ENCODE measurements at places on chromosomes 2 and 18.

- no peak for DNase-seq
Measured at GRCh38 chr2:74831693-74832530, 2.0 kb upstream of the HK2 start.

DNA sequence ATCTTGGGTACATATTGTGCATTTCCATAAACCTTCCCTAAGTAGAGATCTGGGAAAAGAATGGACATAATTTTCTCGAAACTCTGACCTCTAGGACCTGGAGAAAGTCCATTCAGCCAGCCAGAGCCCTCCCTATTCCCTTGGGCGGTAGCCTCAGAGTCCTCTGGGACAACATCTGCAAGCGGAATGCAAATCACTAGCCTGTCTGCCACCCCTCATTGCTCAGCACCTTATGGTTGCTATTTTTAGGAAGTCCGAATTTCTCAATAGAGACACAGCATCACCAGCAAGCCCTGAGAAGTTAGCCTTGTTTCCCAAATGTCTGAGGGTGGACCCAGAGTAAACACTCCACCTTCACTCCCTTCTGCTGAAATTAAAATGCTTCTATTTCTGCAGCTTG, 17.6 kb upstream of the CD28 start:
- no peak for DNase-seq

GRCh38 chr18:34918856-34919255, 122.4 kb upstream of the MAPRE2 start:
- DNase-seq = no peak

GRCh38 chr2:28606986-28607441, 111.2 kb downstream of the PLB1 start:
- no peak for DNase-seq

DNA sequence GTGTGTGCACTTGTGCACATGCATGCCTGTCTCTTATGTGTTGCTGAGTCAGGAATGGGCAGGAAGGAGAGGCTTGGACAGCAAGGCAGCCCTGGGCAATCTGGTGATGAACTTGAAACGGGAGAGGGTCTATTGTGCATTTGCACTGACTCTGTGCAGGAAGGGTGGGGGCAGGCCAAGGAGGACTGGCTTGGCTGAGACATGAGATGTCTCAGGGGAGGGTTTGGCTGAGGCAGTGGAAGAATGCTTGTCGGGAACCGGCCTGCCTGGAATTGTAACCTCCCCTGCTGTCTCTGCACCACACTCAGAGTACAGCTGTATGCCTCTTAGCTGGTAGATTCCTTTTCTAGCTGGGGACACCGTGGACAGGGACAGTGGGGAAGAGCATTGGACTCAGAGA, 176.1 kb upstream of the TNP1 start:
- DNase-seq = no peak

GRCh38 chr18:23855721-23856120, 158.8 kb upstream of the TTC39C start:
- DNase-seq = no peak

- no peak for DNase-seq
Measured at GRCh38 chr2:20171445-20171977, 53.4 kb downstream of the SDC1 start.

- DNase-seq = no peak
Measured at GRCh38 chr18:31950583-31950982, 7.7 kb upstream of the TRAPPC8 start.

DNA sequence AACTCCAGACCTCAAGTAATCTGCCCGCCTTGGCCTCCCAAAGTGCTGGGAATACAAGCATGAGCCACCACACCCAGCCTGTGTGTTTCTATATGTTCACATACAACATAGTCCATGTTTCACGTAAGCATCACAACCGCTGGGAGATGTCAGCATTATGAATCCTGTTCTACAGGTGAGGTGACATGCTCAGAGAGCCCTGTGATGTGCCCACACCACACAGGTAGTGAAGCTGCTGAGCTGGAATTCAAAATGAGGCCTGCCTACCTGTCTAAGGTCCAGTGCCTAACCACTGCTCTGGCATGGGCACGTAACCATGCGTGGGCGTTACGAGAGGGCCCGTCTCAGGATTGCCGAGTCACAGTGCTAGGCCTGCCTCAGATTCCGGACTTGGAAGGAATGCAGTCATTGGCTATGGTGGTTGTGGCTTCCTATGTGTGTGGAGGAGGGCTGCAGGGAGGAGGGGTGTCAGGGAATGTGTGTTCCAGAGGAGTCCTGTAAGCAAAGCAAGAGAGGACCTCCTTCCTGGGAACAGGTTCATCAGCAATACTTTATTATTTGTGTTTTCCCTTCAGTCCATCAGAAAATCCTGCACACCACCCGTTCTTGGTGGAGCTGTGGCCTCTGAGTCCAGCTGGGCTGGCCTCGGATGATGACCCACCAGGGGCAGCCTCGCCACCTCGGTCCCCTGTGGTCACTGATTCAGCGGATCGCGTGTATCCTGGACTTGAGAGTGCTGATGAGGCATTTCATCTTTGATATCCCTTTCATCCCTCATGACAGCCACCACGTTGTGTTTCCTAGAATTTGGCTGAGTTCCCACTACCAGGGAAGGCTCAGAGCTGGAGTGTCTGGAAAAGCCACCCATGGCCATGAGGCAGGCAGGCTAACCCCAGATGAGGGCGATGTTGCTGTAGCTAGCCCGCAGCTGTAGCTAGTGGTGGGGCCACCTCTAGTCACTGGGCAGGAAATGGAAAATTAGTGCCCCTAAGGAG, 31.1 kb downstream of the HK2 start:
- peak; percentile 9 for DNase-seq

DNA sequence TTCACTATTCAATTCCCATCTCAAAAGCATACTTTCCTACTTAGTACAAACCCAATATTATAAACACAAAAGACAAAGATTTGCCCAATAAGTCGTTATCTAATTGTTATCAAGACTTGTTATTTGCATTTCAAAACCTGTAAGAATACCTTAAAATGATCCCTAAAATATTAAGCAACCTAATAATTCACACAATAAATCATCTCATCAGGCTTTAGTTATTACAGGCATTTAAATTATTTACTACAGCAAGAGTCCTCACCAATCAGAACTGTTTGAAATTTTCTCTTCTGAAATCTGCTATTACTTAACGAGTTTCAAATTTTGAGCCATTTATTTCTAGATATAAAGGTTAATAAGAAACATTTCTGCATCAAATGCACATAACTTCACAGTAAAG, 1.6 kb downstream of the CCDC88A start:
- DNase-seq = peak; percentile 19

DNA sequence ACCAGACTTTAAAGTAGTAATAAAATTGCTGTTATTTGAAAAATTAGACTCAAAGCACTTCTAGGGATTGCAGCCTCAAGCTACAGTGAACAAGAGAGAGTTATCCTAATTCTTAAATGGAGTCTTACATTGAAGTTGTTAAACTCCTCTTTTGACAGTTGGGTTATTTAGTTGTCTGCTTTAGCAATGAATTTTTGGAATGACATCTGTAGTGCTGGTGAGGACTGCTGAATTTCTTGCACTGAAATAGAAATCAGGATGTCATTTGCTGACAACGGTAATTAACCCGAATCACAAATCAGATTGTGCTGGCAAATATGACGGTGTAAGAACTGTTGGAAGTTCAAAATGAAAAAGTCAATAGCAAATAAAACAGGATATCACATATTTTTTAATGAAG, 78.0 kb upstream of the LYPD6B start:
- no peak for DNase-seq

DNA sequence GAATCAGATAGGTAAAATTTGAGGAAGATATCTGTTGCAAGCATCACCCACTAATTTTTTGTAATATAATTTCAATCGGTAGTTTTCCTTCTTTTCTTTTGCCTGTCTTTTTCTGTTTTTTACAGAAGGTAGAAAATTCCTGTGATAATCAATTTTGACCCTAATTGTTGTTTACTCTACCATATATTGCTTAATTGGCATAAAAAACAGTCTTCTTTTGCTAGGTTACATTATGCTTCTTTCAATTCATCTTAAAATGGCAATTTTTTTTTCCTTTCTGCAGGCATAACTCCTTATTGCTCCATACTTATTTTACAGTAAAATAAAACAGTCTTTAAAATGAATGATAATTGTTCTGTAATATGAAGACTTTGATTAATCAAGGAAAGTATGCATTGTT, 286.2 kb upstream of the LRP1B start:
- DNase-seq = no peak

DNA sequence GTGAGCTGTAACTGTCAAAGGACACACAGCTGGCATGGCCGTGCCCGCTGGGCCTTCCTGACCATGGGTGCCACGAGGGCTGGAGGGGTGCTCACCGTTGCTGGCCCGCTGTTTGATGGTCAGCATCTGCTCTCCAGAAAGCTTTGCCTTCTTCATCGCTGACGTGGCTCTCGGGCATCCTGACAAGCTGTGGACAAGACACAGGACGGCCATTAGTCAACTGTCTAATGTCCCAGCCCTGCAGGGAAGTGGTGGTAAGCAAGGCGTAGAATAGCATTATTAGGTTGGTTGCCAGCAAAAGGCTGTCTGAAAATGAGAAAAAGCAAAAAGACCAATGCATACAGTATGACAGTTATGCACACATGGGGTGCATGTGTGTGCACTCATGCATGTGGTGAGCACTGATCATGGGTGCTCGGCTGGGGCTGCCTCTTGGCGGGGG, 64.7 kb upstream of the PXDN start:
- no peak for DNase-seq

GRCh38 chr2:35081001-35081621, 1274.5 kb upstream of the CRIM1 start:
- no peak for DNase-seq

DNA sequence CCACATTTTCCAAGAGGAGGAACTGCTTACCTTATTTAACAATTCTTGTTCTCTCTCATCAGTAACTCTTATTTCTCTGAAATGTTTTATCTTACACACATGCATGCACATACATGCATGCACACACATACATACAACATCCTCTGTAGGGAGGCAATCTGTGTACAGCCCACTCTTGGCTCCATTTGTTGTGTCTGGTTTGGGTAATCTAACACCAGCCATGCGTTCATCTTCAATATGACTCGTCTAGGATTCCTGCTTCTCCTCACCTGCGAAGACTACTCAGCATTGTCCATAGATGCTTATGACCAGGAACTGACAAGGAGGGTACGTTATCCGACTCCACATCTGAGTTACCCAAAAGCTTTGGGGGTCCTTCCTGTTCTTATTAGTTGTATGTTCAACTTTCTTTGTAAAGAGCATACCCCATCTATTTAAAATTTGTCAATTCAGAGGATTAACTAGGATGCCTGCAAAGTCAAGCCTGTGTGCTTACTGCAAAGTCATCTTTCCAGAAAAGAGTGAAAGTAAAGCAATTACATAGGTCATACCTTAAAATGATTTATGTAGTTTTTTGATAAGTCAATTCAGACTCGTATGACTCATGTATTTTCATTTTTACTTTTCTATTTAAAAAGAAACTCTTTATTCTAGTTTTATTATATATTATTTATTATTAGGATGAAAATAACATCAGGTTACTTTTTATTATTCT, 18.2 kb downstream of the LYPD6B start:
- no peak for DNase-seq

DNA sequence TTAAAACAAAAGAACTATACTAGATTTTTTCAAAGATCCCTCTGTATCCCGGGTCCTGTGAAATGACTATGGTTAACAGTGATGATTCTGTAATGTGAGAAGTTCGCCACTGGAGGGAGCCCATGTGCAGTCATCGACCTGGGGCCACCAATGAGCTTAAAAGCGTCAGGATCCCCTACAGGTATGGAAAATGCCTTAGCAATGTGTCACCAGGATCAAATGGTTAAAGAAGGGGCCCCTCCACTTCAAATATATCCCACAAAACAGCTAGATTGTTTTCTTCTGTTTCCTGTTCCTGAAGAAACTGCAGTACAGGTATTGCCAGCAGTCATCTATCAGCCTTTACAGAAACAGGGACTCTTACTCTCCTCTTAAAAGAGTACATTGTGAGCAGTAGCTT, 15.3 kb downstream of the CHRNA1 start:
- DNase-seq = peak; percentile 63

DNA sequence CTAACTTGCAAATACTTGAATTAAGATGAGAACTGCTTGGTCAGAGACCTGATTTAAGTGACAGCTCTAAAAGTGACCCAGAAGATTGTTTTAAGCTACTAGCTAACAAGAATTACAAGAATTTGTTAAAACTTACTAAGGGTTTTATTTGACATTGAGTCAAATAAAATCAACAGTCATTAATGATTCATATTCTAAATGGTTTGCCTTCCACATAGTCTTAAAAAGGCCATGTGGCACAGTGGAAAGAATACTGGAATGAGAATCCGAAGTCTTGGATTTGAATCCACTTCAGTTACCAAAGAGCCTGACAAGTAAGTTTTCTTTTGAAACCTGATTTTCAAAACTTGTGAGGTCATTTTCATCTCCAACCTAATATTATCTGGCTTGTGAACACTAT, 489.3 kb downstream of the ADCYAP1 start:
- DNase-seq = no peak

DNA sequence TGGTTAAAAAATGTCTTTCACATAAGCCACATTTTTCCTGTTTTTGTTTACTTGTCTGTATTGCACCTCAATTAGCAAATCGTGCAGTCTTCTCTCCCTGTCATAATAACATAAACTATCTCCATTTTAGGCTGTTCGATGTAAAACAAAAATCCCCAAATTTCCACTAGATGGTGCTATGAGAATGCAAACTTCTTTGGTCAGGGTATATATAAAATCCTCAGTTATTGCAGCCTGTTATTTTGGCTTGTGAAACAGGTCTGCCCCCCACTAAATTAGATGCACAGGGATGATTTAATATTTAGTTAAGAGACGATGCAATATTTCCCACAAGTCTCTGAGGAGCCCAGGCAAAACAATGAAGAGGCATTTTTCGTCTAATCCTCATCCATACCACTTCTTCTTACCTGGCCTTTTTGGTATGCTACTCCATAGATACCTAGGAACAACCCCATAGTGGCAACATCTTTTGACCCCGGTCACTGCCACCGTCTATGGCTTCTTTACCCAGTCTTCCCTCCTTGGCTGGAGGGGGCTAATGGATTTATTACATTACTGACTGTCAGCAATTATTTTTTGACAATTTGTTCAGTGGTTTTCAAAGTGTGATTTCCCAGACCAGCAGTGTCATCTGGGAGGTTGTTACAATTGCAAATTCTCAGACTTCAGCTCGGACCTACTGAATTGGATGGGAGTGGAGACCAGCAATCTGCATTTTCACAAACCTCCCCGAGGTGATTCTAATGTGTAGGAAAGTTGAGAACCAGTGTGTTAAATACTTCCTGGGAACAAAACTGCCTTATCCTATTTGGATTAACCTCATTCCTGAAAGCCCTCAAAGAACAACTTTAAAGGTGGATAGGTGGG, 117.4 kb upstream of the CWC22 start:
- peak; percentile 83 for DNase-seq

DNA sequence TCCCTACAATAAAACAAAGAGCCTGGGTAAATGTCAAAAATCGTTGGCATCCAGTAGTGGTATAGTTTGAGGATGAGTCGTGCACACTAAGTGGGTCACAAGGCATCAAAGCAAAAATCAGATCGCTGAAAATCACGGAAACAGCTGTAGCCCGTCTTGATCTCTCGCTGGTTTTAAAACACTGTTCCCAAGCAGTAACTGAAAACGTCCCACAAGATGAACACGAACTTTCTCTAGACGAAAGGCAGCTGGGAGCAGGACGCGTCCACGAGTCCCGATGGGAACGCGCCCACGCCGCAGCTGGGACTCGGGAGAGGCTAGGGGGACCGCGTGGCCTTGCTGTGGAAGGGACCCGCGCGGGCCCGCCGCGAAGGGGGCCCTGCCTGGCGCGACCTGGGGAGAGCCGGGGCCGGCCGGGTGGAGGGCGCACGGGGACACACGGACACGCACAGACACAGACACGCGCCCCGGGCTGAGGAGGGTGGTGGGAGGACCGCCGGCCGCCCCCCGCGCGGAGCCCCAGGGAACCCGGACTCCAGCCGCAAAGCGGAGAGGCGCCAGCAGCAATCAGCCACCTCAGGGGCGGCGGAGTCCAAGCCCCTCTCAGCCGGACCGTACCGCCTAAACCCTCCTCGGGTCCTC, 651 bp downstream of the STK17B start:
- no peak for DNase-seq
